ENCODE measurements at places on chromosomes 11 and 22. TPM values are rescaled to one million over a fixed set of nuclear protein-coding genes. Genes with fewer than 3 reads are reported as not detected.

DNA sequence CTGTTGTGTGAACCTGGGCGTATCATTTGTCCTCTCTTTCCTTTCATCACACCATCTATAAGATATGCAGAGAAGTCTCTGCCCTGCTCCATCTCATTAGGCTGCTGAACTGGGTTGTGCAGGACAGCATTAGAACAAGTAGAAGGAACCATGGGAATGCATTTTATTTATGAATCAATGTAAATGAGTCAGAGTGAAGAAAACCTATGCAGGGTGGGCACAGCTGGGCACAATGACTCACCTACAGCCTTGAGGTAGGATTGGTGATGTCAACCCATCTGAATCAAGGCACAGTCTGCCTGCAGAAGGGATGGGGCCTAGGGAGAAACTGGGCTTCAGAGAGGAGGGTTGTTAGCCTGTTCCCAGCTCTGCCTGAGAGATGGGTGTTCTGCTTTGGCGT, 123.4 kb downstream of the CSNK2A3 start:
- DNase-seq, result no peak
- H3K36me3 ChIP-seq, result no peaks in the 10 kb centered on the region
- no peaks in the 10 kb centered on the region for H3K4me1 ChIP-seq
- no peak overlapping the region for H3K4me3 ChIP-seq

GRCh38 chr11:61880454-61880853, 10.9 kb downstream of the FADS3 start:
- no peak overlapping the region for H3K4me3 ChIP-seq
- H3K36me3 ChIP-seq, result no peaks in the 10 kb centered on the region
- peaks cover 33% of the 10 kb centered on the region for H3K4me1 ChIP-seq
- H3K27ac ChIP-seq, result peak overlapping the region; percentile 27
- H3K27me3 ChIP-seq, result no peaks in the 10 kb centered on the region

The BBOX1 gene
- not detected for total RNA-seq

The MFRP gene
- not detected for total RNA-seq

DNA sequence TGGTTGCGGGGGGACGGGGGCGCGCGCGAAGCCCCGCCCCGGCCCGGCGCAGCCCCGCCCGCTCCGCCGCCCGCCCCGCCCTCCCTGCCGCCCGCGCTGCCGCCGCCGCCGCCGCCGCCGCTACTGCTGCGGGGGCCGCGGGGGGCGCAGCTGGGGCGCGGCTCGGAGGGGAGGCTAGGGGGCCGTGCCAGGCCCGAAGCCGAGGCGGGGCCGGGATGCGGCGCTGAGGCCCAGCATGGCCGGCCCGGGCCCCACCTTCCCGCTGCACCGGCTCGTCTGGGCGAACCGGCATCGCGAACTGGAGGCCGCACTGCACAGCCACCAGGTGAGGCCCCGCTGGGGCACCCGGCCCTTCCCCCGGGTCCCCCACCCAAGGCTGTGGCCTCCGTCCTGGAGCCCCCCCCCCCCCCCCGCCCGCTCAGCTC, at the start of gene ANKRD13D:
Gene ANKRD13D, plus strand, starts transcription at position 78 of the 425 bp plus-strand sequence. Its CDS starts 158 bp downstream, at position 236.
- peak; percentile 94 for DNase-seq
- peak within 1 kb of the TSS; percentile 96 for H3K27ac ChIP-seq
- H3K27me3 ChIP-seq, result no peaks in the 10 kb centered on the region
- peaks cover 37% of the 10 kb centered on the region for H3K36me3 ChIP-seq

All from spleen (tissue), 13 donors.